ENCODE measurements at places on chromosomes 2 and 18.

GRCh38 chr2:58971511-58972360 is 730.6 kb upstream of the FANCL start:
- DNase-seq = no peak

DNA sequence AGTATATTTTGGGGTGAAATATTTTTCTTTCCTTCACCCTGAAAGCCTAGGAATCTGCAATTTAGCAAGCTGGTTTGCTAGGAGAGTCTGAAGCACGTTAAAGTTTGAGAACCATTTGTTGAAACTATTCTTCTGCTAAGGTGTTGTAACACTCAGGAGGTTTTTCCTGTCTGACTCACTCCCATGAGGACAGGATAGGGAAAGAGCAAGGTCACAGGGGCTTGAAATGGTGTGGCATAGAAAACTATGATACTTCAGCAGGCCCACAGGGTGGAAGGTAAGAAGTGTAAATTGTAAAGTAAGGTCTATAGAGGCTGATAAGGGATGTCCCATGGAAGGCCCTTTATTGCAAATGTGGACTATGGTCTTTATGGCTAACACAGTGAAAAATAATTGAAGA is 177.7 kb upstream of the ZC3H15 start:
- DNase-seq = no peak

GRCh38 chr2:158498043-158498748 is 41.4 kb downstream of the PKP4 start:
- no peak for DNase-seq

GRCh38 chr18:12963069-12963468 is 15.3 kb downstream of the SEH1L start:
- DNase-seq = no peak

- no peak for DNase-seq
Observed at GRCh38 chr2:99485411-99485810, 4.4 kb downstream of the REV1 start.

DNA sequence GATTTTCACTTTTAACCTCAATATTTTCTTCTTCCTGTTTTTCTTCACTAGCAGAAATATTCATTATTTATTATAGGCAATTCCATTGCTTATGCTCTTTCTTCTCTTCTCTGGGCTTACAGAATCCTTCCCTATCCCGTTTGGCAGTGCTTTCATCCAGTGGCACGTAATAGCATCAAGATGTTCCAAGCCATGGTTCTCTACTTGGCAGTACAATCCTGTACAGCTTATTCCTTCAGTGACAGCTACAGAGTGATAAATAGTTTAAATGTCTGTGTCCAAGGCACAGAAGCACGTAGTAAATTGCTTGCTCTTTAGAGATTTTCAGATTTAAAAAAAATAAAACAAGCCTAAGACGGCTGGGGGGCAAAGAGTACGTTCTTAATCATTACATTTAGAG is 1964.3 kb downstream of the SUCLG1 start:
- DNase-seq = no peak

GRCh38 chr2:56012221-56012765 is 88.7 kb upstream of the EFEMP1 start:
- no peak for DNase-seq

- DNase-seq = no peak
Observed at GRCh38 chr18:32930695-32931301, 158.0 kb upstream of the KLHL14 start.

DNA sequence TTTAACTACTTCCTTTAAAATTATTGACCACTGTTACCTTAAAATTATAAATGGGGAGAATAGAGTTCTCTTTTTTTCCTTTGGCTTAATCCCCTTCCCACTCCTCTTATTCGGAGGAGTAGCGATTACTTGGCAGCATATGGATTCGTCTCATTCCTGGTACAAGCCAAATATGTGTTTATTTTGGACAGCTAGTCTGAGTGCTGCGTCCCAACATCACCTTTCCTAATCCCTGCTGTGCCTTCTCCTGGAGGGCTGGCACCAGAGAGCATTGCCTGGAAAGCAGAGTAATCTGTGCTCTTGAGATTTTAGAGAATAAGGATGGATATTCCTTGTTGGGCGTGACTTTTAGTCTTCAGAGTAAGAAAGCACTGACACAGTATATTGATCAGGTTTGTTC is 185.6 kb downstream of the AGAP1 start:
- no peak for DNase-seq

- no peak for DNase-seq
Observed at GRCh38 chr2:36380624-36381481, 25.3 kb downstream of the CRIM1 start.

DNA sequence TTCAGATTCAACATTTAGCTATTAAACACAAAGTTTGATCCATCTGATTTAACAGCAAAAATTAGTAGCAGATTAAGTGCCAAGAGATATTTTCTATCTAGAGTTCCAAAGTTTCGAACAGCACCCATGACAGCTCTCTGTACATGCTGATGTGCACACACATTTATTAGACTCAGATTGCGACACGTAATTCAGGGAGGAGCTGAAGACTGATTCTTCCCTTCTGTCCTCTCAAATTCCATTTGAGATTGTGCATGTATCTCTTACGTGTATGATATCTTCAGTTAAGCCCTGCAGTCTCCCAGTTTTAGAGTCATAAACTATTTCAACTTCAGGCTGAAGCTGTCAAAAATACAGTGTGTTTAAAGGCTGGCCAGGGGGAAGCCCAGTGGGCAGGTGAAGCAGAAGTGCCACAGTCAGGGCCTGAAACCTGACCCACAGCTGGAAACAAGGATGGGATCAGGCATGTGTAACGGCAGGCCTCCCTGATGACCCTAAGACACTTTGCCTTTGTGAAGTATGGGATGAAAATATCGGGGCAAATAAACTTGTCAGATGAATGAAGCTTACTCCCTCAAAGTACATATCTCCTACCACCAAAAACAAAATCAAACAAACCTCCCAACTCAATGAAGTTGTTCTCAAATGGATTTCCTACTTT is 30.6 kb downstream of the CYB5A start:
- DNase-seq = no peak

DNA sequence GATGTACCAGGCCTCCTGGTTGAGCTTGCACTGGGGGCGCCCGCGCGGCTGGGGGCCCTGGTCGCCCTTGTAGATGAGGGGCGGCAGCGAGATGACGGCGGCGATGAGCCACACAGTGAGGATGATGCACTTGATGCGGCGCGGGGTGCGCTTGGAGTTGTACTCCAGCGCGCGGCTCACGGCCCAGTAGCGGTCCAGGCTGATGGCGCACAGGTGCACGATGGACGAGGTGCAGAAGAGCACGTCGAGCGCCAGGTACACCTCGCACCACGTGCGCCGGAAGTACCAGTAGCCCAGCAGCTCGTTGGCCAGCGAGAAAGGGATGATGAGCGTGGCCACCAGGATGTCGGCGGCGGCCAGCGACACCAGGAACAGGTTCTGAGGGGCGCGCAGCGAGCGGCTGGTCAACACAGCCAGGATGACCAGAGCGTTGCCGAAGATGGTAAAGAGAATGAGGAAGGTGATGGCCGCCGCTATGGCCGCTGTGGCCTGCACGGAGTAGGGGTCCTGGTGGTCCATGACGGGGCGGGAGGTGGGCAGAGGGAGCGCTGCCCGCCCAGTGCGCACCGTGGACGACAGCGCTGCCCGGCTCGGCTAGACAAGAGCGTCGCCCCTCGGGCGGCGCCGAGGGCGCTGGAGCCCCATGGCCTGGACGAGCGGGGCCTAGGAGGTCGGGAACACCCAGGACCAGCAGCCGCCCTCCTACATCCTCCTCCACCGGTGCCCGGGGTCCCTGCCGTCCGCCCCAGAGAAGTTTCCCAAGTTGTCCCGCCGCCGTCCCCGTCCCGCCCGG is 544 bp downstream of the ADRA2B start:
- DNase-seq = no peak

- DNase-seq = peak; percentile 54
Observed at GRCh38 chr18:48663931-48664847, 125.4 kb downstream of the CTIF start.
